ENCODE measurements at places on chromosomes 12 and 14. TPM values are rescaled to one million over a fixed set of nuclear protein-coding genes. Genes with fewer than 3 reads are reported as not detected.

The CD163 gene
- 91.9 TPM for total RNA-seq

The KERA gene
- 0.18 TPM for total RNA-seq

The POLE2 gene
- total RNA-seq: 2.0 TPM

The PARPBP gene
- 1.6 TPM for total RNA-seq

The FOXA1 gene
- total RNA-seq: 0.94 TPM

The NAV3 gene
- total RNA-seq: 50.9 TPM

The ARHGEF40 gene
- total RNA-seq: 91.1 TPM

The SLC7A8 gene
- total RNA-seq: 15.0 TPM

The CD69 gene
- total RNA-seq: 10.9 TPM

The SLC5A8 gene
- not detected for total RNA-seq

The LTBR gene
- 99.7 TPM for total RNA-seq

The ACSM4 gene
- total RNA-seq: not detected

- no peak for DNase-seq
Observed at GRCh38 chr12:118269806-118270205, 102.9 kb downstream of the TAOK3 start.

GRCh38 chr12:5466521-5466960 lies 34.6 kb downstream of the NTF3 start:
- DNase-seq: no peak

DNA sequence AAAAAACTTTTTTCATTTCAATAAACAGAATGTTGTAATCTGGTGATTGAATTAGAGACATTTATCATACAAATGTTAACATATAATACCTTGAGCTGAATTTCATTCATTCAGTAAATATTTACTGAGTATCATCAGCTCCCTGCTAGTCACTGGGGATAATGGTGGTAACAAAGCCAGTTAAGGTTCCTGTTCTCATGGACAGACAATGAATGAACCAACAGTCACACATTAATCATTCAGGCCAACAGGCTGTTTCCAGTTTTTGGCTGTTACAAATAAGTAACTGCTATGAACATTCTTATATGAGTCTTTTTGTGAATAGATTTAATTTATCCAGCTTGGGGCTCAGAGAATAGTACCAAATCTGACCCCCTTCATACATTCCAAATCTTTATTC lies 13.5 kb downstream of the EXD2 start:
- no peak for DNase-seq

GRCh38 chr12:89685363-89685972 lies 23.2 kb downstream of the ATP2B1 start:
- no peak for DNase-seq

DNA sequence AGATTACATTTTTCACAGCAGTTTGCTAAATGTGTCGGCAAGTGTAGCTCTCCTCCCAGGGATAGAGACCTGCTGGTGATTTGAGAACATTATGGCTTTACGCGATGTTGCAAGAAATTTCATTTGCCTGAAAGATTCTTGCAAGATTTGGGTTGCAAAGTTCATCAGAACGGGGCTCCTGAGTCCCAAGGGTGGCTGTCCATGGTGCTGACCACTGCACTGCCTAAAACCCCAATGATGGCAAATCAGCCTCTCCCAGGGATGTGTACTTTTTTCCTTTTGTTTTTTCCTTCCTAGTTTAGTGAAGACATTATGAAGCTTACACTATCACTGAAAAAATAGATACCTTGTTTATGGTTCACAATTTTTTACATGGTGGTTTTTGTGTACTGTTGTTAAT lies 85.4 kb downstream of the WSCD2 start:
- peak; percentile 64 for DNase-seq

- DNase-seq: no peak
Observed at GRCh38 chr14:50599700-50600444, 39.9 kb downstream of the ATL1 start.

DNA sequence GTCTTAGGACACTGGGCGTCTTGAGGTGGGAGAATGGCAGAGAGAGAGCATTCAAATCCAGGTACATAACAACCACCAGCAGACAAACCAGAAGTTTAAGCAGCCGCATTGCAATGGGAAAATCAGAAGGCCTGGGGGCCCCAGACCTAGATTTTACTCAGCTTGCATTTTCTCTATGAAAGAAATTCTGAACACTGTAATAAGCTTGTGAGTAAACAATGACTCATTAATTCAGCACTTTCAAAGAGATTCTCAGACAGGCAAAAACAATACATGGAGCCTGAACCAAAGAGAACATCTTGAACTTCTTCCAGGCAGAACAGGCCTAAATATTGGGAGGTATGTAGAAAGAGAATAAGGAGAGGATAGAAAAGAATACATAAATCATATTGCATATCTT lies 69.8 kb upstream of the IFNG-AS1 start:
- no peak for DNase-seq

DNA sequence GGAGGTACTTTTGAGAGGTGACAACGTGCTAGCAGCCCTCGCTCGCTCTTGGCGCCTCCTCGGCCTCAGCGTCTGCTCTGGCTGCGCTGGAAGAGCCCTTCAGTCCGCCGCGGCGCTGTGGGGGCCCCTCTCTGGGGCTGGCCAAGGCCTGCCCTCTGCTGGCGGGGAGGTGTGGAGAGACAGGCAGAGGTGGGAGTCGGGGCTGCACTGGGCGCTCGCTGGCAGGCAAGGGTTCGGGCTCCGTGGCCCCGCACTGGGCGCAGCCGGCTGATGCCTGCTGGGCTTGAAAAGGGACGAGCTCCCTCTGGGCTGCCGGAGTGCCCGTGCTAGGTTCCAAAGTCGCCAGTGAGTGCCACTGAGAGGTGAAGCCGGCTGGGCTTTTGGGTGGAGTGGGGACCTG lies 580.0 kb downstream of the DIO2 start:
- DNase-seq: no peak

DNA sequence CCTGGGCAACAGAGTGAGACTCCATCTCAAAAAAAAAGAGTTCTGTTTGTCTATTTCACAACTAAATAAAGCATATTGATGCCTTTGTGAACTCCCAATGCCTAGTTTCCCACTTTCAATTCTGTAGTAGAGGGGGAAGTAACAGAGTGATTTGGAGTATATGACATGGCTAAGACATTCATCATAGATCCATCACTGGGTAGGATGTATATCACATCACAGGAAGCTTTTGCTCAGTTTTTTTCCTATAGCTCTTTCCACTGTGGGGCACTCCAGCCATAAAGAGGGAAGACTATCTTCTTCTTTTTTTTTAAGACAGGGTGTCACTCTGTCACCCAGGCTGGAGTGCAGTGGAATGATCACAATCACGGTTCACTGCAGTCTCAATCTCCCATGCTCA lies 154.0 kb upstream of the BCL2L14 start:
- DNase-seq: no peak

- no peak for DNase-seq
Observed at GRCh38 chr14:39395555-39396254, 36.5 kb downstream of the FBXO33 start.

- DNase-seq: no peak
Observed at GRCh38 chr12:93025145-93026103, 96.3 kb upstream of the EEA1 start.

- no peak for DNase-seq
Observed at GRCh38 chr14:32603992-32604565, 275.0 kb downstream of the AKAP6 start.

DNA sequence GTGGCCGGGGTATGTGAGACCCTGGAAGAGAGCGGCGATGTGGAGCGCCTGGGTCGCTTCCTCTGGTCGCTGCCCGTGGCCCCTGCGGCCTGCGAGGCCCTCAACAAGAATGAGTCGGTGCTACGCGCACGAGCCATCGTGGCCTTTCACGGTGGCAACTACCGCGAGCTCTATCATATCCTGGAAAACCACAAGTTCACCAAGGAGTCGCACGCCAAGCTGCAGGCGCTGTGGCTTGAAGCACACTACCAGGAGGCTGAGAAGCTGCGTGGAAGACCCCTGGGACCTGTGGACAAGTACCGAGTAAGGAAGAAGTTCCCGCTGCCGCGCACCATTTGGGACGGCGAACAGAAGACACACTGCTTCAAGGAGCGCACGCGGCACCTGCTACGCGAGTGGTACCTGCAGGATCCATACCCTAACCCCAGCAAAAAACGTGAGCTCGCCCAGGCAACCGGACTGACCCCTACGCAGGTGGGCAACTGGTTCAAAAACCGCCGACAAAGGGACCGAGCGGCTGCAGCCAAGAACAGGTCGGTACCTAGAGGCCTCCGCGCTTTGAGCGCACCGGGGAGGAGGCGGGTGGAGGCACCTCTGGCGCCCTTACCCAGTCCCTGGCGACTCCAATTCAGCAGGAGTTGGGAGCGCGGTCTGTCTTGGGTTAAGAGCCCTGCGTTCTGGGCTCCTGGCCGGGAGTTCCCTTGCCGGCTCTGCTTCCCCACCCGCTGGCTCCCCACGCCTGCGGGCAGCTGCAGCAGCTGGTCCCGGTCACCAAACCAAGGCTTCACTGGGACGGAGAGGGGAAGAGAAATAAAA lies 700 bp downstream of the SIX6 start:
- DNase-seq: no peak

DNA sequence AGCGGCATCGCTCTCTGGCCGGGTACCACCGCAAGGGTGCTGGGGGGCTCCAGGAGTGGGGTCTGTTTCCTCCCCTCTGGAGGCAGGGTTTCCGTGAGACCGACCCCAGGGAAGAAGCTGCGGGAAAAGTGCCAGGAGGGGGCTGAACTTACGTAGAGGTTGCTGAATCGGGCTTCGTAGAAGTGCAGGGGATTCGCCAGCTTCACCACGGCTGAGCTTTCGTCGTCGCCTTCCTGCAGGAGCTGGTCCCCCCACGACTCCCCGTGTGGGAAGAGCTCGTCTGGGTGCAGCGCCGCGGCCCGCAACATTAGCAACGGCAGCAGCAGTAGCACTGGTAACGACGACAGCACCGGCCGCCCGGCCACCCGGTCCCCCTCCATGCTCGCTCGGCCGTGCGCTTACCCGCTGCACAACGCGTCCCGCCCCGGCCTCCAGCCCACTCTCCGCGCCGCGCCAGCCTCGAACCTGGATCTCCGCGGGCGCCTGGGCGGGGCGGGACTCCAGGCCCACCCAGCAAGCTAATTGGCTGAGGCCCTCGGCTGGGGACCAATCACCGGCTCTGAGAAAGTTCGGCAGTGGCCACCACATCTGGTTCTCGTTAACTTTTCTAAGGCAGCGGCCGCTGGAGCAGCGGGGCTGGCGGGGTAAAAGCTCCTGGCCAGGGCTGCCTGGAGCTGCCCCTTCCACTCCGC lies at the start of gene NID2:
NID2 (minus strand) TSS at position 445 of the 692 bp plus-strand sequence; CDS start at position 380, 65 bp downstream.
- peak; percentile 94 for DNase-seq

DNA sequence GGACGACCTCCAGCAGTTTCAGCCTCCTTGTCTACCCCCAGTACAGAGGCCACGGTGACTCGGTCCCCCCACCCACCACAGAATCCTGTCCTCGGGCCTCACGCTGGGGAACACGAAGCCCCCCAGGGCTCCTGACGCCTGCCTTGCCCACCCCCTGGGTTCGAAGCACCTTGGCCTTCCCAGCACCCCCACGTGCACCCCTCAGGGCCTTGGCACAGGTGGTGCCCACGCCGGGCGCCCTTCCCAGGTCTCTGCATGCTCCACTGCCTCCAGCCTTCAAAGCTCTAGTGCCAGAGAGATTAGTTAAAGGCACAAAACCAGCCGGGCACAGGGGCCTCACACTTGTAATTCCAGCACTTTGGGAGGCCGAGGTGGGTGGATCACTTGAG lies 61.8 kb downstream of the NOC4L start:
- no peak for DNase-seq

DNA sequence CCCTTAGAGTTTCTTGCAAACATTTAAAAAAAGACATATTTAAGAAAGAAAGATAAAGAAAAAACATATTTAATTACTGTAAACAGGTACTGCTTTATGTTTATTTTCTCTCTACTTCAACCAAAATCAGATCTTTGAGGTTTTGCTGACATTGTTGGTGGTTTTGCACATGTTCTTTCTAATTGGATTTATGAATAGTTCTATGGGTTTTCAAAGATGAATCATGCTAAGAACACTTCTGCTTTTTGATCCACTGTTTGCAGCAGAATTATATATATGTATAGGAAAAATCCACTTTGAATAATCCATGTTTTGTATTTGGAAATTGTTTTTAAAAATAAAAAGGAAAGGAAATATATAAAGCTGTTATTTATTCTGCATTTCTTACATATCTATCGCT lies 78.4 kb downstream of the FRMD6 start:
- DNase-seq: no peak

GRCh38 chr14:75781096-75781495 lies 120.0 kb downstream of the TTLL5 start:
- no peak for DNase-seq

- no peak for DNase-seq
Observed at GRCh38 chr12:94171595-94171930, 23.2 kb downstream of the PLXNC1 start.

DNA sequence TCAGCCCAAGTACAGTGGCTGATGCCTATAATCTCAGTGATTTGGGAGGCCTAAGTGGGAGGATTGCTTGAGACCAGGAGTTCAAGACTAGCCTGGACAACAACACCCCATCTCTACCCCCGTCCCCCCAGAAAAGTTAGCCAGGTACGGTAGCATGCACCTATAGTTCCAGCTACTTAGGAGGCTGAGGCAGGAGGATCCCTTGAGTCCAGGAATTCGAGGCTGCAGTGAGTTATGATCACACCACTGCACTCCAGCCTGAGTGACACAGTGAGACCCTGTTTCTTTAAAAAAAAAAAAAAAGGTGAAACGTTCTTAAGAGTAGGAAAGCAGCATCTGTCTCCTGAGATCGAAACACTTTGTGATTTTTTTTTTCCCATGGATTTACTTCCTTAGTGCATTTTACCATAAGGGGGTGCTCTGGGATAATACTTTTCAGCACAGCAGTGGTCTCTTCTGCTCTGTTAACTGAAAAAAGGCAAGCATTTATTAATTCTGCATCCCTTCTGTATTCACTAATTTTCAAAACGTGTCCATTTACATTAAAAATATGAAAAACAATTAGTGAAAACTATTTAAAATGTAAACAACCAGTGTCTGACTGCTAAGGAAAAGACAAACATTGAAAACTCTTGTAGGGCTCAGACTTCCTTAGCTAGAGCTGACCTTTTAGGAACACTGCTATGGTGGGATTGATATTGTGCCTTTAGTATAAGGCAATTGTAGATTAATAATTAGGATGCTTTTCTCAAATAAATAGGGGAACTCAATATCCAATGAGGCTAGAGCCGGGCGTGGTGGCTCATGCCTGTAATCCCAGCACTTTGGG lies 31.2 kb upstream of the USP44 start:
- no peak for DNase-seq

DNA sequence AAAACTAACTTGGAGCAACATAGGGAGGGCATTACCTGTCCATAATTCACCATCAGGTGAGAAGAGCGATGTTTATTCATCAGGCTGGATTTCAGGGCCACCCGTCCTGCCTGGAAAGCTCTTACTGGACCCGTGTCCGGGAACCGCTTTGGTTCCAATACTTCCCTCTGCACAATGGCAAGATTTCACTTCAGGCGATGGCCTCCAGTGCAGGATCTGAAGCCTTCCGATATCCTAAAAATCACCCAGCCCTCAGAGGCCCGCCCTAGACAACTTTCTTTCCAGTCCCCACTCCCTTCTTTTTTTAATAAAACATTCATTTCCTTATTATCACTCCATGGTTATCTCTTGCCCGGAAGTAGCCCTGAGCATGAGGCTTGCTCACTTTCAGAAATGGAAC lies 92.5 kb downstream of the BCL11B start:
- DNase-seq: no peak

Measured in sciatic nerve (tissue), 2 donors.